Fibroblast of skin of back (primary cell): ENCODE measurements at places on chromosomes 7 and 10.

GRCh38 chr10:30041196-30042105 is 17.9 kb downstream of the JCAD start:
- no peak for DNase-seq

DNA sequence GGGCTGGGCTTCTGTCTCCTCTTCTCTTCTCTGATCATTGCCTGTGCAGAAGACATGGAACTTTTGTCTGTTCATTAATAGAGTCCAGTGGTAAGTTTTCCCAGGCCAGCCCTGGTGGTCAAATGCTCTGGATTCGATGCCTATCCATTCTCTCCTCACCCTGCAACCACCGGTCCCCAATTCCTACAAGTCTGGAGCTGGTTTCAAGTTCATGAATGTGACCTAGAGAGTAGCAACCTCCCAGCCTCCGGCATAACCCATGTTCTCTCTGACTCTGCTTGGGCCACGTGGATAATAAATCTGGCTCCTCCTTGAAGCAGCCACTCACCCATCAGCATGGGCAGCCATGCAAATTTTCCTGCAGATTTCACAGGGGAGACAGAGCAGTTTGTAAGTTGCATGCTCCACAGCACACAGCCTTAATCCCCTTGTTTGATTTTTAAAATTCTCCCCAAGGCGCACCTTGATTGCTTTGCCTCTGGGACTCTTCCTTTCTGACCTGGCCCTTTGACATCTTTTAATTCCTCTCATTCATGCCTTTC is 37.3 kb upstream of the PDZD8 start:
- no peak for DNase-seq

DNA sequence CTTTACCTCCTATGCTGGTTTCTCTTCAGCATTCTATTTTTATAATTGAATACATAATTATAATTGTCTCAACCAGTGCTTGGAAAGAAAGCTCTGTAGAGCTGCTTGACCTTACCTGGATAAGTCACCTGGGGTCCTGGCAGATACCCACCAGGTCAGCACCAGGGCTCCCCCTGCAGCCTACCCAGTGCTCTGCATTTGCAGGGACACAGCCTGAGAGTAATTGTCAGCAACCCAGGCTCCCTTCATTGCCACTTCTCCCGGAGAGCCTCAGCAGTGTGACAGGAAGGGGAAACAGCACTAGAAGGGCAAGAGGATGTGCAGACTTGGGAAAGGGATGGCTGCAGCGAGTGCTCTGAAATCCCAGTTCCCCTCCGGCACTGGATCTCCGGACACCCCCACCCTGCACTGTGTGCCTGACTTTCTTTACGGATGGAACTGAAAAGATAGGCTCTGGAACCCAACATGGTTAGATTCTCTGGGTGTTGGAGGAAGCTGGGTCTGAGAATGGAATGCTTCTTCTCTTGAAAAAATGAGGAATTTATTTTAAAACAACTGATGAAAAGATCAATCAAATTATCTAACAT is 11.4 kb upstream of the PAX4 start:
- DNase-seq: no peak

DNA sequence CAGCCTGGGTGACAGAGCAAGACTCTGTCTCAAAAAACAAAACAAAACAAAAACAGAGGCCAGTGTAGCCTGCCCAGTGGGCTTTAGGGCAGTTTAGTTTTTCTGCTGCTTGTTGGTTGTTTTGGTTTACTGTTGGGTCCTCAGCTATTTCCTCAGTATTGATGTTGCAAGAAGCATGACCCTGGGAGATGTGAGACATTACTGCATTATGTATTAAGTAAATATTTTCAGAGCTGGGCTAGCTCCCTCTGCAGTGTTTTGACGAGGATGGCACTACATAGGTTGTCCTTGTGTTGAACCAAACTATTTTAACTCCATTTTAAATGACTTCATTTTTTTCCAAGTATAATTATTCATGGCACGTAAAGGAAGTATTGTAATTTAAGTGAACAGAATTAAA is 4.8 kb downstream of the AKAP9 start:
- DNase-seq: peak; percentile 62

DNA sequence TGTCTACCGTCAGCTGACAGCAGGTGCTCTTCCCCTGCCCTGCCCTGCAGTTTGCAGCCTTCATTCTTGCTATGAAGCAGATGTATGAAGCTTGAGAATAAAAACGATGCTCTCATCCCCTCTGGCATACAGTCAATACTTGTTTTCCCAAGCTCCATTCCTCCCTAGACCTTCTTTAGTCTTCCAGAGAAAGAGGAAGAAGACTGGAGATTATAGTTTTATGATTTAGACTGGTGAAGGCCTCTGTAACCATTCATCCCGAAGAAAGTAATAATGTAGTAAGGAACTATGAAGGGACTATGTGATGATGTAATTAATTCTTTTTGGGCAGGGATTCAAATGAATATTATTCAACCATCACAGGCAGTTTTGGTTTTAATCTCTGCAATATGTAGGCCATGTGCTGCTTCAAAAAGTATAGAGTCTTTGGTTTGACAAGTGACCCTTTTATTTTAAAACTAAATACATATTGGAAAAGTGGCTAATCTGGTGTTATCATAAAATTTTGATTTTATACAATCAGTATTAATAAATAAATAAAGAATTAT is 242.4 kb upstream of the KIAA1217 start:
- no peak for DNase-seq

- DNase-seq: peak; percentile 24
Observed at GRCh38 chr7:142745091-142745635, 4.1 kb upstream of the PRSS1 start.

GRCh38 chr10:28631896-28632583 is 45.3 kb upstream of the BAMBI start:
- DNase-seq: no peak

DNA sequence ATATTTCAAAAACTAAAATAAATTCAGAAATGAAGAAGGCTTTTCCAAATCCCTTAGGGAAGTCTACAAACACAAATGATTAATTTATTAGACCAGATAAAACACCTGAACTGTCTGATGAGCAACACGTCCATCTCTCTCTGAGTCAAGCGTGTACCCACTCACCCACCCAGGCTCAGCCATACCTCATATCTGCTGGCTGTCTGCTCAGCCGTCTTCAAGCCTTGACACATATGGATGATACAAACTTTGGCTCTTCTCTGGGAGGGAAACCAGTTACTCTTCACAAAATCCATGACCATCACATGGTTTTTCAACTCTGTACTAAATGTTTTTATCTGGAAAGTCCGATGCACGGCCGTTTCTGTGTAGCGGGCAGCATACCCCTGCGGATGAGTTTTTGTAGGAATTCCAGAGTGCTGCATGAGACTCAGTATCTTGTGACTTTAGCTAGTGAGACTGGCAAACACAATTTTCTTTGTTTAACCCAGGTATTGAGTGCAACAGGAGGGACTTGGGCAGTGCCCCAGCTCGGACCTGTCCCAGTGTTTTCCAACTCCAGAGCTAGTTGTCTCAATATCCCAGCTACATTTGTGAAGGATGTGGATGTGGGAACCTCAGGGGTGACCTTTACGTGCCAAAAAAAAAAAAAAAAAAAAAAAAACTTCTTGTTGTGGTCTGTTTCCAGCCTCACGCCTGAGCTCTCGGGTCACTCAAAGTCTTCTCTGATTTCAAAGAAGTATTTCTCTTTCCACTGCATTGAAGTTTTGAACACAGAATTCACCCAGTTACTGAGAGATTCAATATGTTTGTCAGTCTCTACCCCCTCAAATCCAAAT is at the start of gene C10orf90:
TSS of gene C10orf90 (minus strand) at position 638 of the 839 bp plus-strand sequence. CDS start at position 425, 213 bp downstream.
- no peak for DNase-seq

- peak; percentile 19 for DNase-seq
Observed at GRCh38 chr7:84536271-84536870, 341.8 kb upstream of the SEMA3A start.

DNA sequence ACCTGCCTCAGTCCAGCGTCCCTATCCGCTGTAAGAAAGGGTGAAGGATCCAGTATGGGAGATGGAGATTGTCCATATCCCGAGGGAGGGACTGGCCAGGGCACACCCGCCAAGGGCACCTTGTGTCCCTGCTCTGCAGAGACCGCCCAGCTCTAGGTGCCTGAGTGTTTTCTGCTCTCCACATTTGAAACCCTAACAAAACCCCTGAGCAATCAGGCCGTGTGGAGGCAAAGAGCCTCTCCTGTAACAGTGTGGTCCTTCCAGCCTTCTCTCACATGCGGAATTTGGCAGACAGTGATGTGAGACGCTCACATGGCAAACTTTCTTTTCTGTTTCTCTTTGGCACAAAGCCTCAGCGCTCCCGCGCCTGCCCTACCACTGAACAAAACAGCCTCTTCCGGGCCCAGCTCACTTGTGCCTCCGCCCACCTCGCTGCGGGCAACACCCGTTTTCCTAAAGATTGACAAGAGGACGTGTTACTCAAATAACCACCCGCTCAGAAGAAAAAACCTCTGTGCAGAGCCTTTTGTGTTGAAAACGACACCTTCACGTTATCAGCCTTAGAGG is 514.8 kb downstream of the DNAJB6 start:
- DNase-seq: peak; percentile 5

DNA sequence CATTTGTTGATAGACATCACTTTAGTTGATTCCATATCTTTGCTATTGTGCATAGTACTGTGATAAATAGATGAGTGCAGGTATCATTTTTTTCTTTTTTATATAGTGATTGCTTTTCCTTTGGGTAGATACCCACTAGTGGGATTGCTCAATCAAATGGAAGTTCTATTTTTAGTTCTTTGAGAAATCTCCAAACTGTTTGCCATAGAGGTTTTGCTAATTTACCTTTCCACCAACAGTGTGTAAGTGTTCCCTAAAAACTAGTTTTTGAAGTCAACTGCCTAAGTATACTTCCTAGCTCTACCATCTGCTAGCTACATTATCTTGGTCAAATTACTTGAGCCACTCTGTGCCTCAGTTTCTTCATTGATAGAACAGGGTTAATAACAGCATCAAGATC is 31.5 kb upstream of the RSBN1L start:
- DNase-seq: no peak

- no peak for DNase-seq
Observed at GRCh38 chr7:155210356-155210755, 87.3 kb upstream of the INSIG1 start.
